GM04504 (cell line): ENCODE measurements at places on chromosomes 12 and 14.

DNA sequence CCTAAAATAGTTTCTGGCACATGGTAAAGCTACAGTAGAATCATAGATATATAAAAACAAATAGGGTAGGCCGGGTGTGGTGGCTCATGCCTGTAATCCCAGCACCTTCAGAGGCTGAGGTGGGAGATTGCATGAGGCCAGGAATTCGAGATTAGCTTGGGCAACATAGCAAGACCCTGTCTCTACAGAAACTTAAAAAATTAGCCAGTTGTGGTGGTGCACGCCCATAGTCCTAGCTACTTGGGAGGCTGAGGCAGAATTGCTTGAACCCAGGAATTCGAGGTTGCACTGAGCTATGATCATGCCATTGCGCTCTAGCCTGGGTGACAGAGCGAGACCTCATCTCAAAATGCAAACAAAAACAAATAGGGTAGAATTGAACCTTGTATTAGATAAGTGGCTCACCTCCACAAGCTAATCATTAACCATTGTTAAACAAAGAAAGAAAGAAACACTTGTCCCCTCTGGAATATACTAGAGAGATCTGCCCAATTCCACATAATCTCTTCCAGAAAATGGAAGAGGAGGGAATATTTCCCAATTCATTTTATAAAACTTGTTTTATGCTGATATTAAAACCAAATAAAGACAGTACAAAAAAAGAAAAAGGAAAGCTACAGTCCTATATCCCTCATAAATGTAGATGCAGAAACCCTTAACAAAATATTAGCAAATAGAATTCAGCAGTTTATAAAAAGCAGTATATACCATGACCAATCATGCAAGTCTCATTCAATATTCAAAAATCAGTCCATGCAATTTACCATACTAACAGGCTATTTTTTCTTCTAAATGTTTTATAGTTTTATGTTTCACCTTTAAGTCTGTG lies 22.7 kb upstream of the DHRS2 start:
- DNase-seq: no peak

DNA sequence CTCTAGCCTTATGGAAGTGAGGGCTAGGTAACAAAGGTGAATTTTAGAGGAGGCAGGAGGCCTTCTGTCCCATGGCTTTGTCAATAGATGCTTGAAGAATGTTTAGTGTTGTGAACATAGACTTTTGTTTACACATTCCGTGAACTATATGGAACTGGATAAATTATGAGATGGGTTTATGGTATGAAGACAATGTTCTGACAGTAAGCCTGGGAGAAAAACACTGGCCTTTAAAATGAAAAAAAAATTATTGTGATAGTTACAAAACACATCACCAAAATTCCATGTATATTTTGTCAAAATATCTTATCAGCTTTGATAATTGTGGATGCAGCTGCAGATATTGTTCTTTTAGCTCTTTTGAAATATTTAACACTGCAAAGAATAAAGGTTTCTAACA lies 251.5 kb upstream of the DCN start:
- DNase-seq: no peak

- no peak for DNase-seq
Measured at GRCh38 chr14:72451054-72451972, 442.6 kb downstream of the DPF3 start.

GRCh38 chr12:92442782-92443181 lies 260.0 kb upstream of the PLEKHG7 start:
- DNase-seq: no peak

GRCh38 chr14:52067873-52068614 lies 815 bp downstream of the NID2 start:
- no peak for DNase-seq

DNA sequence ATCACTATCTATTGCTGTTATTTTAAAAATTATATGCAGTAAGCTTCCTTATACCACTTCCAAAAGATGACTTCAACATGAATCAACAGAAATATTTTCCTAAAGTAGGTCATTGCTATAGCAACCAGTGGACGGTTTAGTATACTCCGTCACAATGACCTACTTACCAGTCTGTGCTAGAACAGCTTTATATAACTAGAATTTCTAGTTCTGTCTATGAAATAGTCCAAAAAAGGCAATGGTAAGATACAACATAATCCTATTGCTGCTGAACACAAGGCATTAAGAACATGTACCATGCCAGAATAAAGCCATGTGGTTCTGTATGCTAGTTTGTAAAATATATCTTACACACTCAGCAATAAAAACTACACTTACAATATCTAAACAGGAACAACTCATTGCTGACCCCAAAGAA lies 40.7 kb upstream of the MTERF2 start:
- peak; percentile 74 for DNase-seq

DNA sequence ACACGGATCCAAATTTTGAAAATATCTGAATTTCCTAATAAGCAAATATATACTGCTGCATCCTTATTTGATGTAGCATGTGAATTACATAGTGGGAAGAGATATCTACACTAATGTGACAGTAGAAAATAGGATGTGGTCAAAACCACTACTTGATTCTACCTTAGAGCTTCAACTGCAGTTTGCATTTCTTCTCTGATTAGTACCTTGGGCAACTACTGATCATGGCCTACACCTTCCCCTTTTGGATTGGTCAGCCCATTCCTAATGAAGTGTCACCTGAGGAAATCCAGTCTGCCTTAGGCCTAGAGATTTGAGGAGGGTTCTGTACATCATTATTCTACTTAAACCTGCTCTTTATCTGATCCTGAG lies 10.7 kb downstream of the LLPH start:
- no peak for DNase-seq

GRCh38 chr12:52440821-52441319 lies 6.7 kb upstream of the KRT75 start:
- peak; percentile 32 for DNase-seq

GRCh38 chr12:96397756-96398423 lies 2.3 kb downstream of the CDK17 start:
- no peak for DNase-seq

DNA sequence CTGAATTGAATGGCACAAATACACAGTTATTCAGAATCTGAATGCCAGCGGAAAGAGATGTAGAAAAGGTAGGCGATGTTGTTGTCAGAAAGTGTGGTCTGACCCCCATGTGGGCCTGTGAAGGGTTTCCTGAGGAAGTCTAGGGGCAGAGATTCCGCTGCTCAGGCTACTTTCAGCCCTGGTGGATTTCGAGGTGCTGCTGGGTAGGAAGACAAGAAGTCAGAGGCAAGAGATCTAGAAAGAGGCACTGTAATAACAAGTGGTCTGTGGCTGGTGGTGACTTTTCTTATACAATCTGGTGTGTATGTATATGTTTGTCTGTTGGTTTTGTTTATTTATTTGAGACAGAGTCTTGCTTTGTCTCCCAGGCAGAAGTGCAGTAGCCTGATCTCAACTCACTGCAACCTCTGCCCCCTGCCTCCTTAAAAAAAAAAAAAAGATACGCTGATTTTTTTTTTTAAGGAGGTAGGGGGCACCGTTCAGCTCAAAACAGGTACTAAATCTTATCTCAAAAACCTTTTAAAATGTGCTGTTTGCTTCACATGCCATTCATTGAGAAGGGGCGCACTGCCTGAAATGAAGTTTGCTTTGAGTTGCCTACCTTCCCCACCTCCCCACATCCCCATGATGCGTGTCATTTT lies 27.1 kb upstream of the MANSC4 start:
- no peak for DNase-seq

DNA sequence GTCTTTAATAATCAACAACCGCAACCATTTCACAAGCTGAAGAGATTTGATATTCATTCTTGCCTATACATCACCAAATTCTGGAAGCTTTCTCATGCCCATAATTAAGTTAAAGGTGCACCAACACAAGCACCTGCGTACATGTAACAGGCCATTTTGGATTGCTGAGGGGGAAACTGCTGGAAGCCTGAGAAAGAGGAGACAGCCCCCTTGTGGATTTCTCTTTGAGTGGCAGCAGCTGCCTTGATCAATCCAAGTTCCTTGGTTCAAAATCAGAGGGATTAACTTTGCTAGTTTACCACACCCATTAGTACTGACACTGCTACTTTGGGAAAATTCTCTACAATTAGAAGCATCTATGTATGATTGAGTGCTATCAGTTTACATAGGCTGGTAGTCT lies 321.1 kb downstream of the NOVA1 start:
- DNase-seq: no peak

GRCh38 chr12:122934722-122935121 lies 31.5 kb downstream of the ABCB9 start:
- no peak for DNase-seq

DNA sequence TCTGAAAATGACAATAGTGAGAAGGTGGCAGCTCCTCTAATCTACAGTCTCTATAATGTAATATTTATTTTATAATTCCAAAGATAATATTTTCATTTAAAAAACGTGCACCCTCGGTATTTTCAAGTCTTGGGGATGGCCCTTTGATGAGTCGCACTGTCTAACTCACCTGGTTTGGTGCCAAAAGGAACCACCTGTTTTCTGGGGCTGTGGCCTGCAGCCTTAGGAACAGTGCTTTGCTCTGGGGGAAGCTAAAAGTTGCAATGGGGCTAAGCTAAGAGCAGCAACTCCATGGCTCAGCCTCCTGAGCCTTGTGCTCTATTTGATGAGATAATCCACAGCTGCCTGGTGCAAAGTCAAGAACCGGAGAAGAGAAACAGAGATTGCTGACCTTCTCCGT lies 6.4 kb upstream of the ENDOU start:
- no peak for DNase-seq

- peak; percentile 34 for DNase-seq
Measured at GRCh38 chr14:80212023-80212397, 706 bp upstream of the DIO2 start.

DNA sequence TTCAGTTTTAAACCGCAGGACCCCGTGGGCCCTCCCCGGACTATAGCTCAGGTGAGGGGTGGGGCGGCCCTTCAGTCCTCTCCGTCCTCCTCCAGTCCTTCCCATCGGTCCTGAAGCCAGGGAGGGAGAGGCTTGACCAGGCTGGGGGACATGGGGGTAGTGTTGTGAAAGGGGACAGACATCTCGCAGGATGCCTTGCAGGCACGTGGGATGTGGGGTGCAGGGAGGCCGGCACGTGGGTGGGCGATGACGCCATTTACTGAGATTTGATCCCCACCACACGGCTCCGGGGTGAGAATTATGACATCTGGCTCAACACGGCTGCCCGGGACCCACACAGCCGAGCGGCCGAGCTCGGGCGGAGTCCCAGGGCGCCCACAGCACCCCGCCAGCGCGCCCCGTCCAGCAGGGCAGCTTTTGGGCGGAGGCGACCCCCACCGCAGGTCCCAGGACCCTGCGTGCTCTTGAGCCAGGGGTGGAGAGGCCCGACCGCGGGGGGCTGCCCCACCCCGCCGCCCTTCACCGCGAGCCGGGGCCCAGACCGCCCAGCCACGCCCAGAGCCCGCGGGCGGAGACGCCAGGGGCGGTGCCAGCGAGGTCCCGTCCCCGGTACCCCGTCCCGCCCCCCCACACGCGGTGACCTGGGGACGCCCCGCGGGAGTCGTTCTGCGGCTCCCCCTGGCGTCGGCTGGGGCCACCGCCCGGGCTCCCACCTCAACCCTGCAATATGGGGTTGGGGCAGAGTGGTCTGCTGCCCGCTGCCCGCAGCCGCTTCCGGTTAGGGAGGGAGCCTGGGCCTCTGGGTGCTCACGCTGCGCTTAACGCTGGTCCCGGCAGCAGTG lies 3.3 kb upstream of the EXOC3L4 start:
- DNase-seq: no peak

DNA sequence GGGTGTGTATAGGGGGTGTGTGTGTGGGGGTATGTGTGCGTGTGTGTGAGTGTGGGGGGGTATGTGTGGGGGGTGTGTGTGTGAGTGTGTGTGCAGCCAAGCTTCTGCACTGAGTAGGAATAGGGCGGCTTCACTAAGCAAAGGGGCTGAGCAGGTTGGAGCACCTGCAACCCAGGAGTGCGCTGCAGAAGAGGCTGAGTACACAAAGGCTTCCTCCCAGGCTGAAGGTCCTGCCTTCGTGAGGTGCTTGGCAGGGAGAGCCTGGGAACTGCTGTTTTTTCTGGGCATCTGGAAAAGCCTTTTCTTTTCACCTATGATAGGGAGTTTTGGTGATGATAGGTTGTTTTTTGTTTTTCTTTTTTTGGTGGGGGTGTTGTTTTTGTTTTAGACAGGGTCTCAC lies 6.0 kb upstream of the NUDT14 start:
- no peak for DNase-seq

DNA sequence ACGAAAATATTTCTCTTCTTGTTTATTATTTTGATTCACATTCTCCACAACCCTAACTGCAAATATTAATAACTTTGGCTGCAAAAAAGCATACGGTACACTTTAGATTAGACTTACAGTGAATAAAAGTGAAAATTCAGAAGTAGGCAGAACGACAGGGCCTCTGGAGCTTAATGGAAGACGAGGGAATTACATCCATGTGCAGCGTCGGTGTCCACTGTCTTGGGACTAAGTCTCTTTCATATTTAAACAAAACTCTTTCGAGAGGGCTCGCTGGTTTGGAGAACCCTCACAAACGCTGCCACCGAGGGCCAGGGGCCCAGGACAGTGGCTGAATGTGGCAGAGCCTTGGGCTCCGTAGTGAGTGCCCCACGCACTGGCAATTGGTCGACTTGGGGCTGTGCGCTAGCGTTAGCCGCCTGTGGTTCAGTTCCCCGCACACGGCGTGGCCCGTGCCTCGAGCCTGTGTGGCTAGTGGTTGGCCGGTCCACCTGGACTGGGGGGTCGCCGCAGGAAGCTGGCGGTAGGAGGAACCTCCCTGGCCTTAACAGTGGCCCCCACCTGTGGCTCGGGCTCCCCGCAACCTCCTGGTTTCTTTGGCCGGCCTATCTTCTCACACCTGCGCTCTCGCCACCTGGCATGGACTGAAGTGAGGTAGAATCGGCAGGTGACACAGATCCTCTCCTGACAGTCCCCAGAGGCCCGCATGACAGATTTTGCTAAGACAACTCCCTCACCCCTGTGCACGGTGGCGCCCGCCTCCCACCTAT lies 739 bp upstream of the PAX9 start:
- no peak for DNase-seq

DNA sequence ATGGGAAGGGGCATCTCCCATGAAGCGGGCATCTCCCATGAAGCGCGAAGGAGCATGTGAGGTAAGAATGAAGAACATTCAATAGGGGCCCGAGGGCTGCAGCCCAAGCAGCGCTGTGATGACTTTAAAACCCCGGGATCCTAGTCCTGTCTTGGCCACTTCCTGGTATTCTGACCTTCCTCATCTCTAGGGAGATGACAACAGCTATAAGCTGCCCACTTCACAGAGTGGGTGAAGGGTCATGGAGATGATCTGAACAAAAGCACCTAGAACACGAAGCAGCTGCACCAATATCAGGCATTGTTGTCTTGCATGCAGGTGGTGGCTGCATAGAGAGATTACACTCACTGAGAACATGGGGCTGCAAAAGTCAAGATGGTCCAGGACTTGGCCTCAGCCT lies 64.5 kb downstream of the SPTB start:
- no peak for DNase-seq

- no peak for DNase-seq
Measured at GRCh38 chr14:97657609-97658008, 860.4 kb downstream of the VRK1 start.

GRCh38 chr12:1203735-1204019 lies 212.7 kb downstream of the ERC1 start:
- DNase-seq: no peak

GRCh38 chr12:67147447-67147846 lies 121.7 kb upstream of the CAND1 start:
- no peak for DNase-seq

- no peak for DNase-seq
Measured at GRCh38 chr12:76495556-76495955, 64.0 kb downstream of the OSBPL8 start.
